ENCODE measurements at places on chromosomes 5 and 9.

DNA sequence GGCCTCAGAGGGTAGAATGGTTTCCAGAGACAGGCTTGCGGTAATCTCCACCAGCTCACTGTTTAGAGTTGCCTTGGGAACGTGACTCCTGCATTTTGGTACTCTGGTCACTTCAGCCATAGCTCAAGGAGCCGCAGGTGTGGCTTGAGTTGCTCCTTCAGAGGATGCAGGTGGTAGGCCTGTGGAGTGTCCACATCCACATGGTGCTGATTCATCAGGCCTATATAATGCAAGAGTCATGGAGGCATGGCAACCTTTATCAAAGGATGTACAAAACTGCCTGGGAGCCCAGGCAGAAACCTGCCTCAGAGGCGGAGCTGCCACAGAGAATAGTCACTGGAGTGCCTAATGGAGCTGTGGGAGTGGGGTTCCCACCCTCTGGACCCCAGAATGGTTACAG lies 114.2 kb downstream of the ANXA1 start:
- DNase-seq: no peak

DNA sequence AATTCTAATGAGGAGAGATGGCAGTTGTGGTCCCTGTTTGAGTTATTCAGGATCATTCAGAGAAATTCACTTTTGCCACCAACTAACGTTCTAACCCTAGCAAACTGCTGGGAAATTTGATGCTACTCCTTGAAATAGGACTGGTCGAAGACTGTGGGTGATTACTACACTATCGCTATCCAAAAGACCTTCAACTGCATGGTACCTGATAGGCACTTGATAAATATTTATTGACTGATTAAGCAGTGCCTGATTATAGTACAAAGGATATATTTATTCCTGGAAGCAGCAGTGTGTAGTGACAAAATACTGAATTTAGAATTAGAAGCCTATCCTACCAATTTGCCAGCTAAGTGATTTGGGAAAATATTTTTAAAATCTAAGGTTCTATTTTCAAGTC lies 14.1 kb upstream of the MAP3K1 start:
- no peak for DNase-seq

- DNase-seq: no peak
Observed at GRCh38 chr9:23746317-23746716, 79.7 kb downstream of the ELAVL2 start.

GRCh38 chr9:125400725-125401716 lies 139.4 kb downstream of the GAPVD1 start:
- DNase-seq: no peak

- no peak for DNase-seq
Observed at GRCh38 chr9:3698531-3698930, 172.7 kb upstream of the RFX3 start.

- no peak for DNase-seq
Observed at GRCh38 chr5:112684121-112684520, 53.6 kb upstream of the APC start.

GRCh38 chr5:109326919-109327318 lies 82.9 kb downstream of the PJA2 start:
- DNase-seq: no peak

GRCh38 chr9:136937186-136938001 lies 7.1 kb downstream of the FBXW5 start:
- no peak for DNase-seq

- DNase-seq: no peak
Observed at GRCh38 chr5:11684607-11685006, 219.6 kb downstream of the CTNND2 start.

- no peak for DNase-seq
Observed at GRCh38 chr9:91677331-91677730, 253.7 kb upstream of the NFIL3 start.

DNA sequence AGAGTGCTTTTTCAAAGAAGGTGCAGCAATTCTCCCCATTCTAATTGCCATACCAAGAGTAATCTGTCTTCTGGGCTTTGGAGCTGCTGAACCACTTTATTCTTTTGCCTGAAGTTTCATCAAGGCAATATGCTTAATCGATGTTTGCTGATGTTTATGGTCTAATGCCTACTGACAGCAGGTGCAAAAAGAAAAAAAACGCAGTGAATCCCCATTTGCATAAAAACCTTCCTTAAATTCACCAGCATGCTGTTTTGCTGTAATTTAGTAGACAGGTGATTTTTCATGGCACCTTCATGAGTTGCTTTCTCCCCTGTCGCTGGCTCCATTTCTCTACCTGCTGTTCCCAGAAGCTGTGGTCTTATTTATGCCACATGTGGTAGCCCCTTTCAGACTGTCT lies 83.1 kb upstream of the MAST4 start:
- no peak for DNase-seq

DNA sequence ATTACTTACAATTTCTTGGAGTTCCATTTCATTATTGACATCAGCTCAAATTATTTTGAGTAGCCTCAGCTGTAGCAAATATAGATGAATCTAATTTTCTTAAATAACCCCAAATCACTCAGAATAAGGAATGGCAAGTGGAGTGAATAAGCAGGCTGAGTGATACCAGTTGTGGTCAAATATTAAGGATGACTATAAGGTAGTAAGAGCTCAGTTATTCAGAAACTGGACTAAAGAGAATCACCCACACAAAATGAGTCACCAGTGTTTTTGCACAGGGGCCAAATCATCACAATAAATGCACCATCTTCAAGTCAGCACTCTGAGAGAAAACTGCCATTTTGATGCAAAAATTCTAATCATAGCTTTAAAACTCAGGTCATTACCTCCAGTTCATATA lies 128.9 kb upstream of the TARS1 start:
- no peak for DNase-seq

- DNase-seq: no peak
Observed at GRCh38 chr5:75668977-75669689, 48.1 kb downstream of the POC5 start.

- DNase-seq: no peak
Observed at GRCh38 chr9:34049630-34050384, 1.1 kb upstream of the UBAP2 start.

GRCh38 chr9:135040892-135041291 lies 46.6 kb upstream of the OLFM1 start:
- DNase-seq: no peak

DNA sequence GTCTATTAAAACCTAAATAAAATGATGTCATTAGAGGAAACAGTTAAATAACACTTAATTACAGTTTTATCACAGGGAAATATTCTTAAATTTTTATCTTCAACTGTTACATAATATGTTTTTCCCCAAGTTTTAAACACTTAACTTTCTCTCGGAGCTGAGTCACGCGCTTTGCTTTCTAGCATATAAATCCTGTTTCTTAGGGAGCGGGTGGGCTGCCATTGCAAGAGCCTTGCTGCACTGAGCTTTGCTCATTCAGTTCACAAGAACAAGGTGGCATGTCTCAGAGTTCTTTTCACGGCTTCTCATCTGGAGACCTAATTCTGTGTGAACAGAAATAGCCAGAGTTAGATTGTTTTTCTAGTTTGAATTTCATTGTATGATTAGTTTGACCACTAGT lies 166.1 kb downstream of the ZSWIM6 start:
- DNase-seq: no peak

- no peak for DNase-seq
Observed at GRCh38 chr9:79129865-79130480, 441.8 kb upstream of the TLE4 start.

GRCh38 chr9:112384219-112384618 lies 4.3 kb downstream of the HSDL2 start:
- DNase-seq: no peak

GRCh38 chr9:132409828-132410528 lies at the start of gene CFAP77:
CFAP77 (plus strand) TSS chr9:132410211; CDS start chr9:132410272, 61 bp downstream.
- peak; percentile 29 for DNase-seq

- DNase-seq: no peak
Observed at GRCh38 chr5:135596788-135597187, 18.0 kb upstream of the CXCL14 start.

- no peak for DNase-seq
Observed at GRCh38 chr5:5183189-5183699, 43.1 kb downstream of the ADAMTS16 start.

GRCh38 chr5:541539-542318 lies 17.5 kb upstream of the SLC9A3 start:
- DNase-seq: no peak

GRCh38 chr5:107459605-107460004 lies 211.1 kb downstream of the EFNA5 start:
- no peak for DNase-seq

DNA sequence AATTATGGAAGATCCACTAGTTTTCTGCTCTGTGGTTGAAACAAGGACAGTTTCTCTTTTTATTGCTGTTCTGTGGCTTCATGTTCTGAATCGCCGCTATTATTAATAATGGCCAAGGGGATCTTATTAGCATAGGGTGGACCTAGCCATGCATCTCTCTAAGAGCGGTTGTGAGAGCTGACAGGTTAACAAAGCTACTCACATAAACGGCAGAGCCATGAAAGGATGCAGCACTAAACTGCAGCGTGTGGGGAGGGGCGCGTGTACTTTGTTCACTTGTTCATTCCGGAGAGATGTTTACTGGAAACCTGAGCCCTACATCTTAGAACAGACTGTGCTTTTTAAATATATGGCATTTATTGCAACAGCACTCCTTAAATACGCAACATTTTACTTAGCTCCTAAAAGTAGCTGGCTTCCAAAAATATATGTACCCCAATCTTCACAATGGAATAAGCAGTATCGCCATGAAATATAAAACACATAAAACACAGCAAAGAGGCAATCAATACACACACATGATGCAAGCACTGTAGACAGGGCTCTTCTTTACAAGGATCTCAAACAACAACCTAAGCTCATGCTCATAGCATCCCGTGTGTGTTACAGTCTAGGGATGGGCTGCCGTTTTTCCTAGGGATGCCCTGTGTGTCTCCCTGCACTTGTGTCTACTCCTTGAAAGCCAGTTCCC lies 424.6 kb downstream of the MED10 start:
- no peak for DNase-seq

DNA sequence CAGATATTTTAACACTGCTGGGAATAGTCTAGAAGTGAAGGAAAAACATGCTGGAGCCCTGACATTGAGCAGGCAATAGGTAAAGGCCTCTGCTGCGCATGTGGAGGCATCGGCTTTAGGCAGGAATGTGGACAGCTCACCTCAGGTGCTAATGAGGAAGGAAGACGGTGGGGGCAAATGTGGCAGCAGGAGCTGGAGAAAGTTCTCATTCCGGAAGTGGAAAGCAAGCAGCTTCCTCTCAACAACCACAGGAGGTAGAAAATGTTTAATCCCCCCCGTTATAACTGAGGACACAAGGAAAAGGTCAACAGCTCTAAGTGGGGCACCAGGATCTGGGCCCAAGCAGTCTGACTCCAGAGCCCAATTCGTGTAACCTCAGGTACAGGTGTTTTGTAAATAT lies 7.6 kb upstream of the RPS14 start:
- DNase-seq: no peak

DNA sequence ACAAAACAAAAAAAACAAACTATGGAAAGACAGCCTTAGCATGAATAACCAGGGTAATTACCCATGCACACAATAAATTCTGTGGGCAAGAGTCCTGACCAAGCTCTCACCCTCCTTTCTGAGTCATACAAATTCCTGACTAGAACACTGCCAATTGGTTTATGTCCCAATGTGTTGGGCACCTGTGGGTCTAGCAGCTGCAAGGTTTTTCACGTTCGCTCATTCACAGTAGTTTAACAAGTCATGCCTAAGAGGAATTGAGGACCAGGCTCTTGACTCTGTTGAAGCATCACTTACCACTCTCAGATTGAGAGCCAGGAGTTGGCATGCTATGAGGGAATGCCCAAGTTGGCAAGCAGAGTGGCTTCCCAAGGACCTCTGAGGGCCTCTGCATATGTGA lies 205.5 kb upstream of the SLC24A2 start:
- DNase-seq: no peak

DNA sequence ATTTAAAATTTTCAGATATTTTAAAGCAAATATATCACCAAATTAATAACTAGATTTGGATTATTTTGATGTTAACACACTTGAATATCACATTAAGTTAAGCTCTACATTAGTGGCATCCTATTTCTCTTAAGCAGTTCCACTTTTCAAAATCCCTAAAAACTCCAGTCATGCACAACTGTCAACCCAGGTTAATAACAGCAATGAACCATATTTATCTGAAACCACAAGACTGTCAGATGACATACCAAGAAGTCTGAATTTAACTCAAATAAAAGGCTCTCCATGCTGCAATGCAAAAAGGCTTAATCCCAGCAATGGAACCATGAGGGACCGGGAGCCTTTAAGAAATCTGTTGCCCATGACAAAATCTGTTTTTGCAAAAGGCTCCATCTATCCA lies 27.5 kb downstream of the FNIP1 start:
- no peak for DNase-seq
